ENCODE measurements at places on chromosomes 11 and 22.

GRCh38 chr22:32069579-32070372 lies 26.7 kb downstream of the SLC5A1 start:
- DNase-seq: no peak

GRCh38 chr11:12577725-12578644 lies 96.2 kb upstream of the TEAD1 start:
- DNase-seq: no peak

DNA sequence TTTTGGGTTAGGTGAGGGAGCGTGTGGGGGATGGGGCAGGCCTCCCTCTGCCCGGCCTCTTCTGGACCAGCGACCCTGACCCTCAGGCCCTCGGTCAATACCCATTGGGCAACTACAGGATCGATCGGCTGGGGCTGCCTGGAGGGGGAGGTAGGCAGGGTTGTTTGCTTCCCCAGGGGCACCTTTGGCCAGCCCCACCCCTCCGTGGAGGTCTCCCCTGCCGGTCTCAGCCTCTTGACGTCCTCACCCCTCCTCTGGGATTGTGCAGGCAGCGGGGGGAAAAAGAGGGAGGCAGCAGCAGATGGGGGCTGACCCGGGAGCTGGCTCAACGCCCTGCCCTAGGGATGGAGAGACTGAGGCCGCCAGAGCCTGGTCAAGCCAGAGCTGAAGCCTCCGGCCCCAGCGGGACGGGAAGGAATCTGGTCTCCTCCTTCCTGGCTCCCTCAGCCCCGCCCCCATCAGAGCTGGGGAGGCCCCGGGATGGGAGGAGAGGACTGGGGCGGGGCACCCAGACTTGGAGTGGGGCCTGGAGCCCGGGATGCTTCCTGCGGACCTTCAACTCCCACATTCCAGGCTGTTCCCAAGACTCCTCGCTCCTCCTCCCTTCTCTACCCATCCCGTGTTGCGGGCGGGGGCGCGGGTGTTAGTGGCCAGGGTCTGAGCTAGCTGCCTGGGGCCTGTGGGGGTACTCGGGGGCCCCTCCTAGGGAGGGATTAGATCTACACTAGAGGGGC lies 14.4 kb upstream of the CDC42EP1 start:
- peak; percentile 84 for DNase-seq

GRCh38 chr11:1507381-1508140 lies 21.0 kb upstream of the MOB2 start:
- no peak for DNase-seq

DNA sequence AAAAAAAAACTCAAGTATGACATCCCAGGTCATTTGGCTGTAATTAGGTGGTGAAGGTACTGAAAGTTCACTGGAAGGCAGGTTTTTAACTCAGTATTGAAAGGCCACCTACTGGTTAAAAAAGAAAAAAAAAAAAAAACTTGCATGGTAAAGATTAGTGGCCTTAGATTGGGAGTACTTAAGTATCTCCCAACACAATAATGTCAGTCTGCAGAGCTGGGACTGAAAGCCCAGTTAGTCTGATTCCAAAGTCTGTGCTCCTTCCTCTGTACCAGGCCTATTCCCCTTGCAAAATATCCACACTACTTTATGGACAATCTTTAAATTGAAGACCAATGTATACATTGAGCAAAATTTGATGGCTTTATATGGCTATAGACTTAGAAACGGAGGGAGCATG lies 85.5 kb downstream of the NOX4 start:
- DNase-seq: no peak

All from Calu3 (cell line).